ENCODE measurements at places on chromosomes 6 and 20.

DNA sequence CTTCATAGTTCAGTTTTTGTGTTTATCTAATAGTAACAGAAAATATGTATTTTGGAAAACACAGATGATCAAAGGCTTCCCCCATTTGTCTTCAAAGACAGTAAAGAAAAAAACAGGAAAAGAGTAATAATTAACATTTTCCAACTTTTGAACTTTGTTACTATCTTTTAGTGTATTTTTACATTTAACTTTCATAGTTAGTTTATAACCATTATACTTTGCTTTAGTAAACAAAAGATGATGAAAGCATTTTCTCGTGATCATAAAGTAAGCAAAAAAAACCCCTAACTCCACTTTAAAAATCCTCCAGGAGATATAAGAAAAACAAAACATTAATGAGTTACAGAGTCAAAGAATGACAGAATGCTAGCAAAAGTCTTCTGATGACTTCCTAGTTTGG is 13.6 kb upstream of the GPRC6A start:
- no peak for DNase-seq

DNA sequence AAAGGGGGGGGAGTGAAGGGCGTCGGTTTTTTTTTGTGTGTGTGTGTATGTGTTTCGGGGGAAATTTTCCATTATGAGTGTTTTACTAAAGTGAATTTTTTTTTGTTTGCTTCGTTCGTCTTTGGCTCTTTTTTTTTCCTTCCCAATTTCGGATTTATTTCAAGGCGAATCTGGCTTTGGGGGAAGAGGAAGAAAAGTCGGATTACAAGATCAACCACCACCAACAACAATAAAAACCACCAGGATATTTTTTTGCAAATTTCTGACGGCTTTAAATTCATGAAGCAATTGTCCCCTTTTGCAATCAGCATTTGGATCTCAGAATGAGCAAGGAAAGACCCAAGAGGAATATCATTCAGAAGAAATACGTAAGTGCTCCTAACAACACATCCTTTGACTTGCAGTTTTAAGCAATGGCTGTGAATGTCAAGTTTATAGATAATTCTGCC is 372 bp downstream of the JARID2 start:
- no peak for DNase-seq

DNA sequence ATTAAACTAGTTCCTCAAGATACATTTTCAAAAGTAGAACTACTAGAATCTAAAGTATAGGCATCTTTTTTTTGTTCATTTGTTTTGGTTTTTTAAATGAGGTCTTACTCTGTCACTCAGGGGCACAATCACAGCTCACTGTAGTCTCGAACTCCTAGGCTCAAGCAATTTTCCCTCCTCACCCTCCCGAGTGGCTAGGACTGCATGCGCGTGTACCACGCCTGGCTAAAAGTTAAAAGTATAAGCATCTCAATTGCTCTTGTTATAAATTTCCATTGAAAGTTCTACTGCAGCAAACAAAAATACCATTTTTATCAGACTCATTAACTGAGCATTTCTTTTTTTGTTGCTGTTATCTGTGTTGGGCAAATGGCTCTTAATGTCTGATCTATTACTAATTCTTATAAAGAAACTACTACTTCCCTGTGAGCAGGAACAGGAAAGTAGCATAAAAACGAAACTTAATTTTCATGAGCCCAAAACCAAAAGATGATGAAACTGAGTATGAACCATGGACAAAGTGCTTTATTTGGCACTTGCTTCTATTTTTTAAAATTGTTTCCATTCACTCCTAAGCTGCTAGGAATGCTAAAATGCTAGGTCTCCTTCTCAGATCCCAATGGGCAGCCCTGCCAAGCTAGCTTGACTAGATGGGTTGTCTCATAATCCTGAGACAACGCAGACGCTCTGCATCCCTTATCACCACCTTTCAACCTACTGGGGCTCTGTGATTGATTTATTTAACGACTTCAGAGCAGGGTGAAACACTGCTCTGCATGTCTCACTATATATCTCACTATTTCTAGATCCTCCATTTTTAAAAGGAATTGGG is 36.9 kb downstream of the TRPC4AP start:
- no peak for DNase-seq

DNA sequence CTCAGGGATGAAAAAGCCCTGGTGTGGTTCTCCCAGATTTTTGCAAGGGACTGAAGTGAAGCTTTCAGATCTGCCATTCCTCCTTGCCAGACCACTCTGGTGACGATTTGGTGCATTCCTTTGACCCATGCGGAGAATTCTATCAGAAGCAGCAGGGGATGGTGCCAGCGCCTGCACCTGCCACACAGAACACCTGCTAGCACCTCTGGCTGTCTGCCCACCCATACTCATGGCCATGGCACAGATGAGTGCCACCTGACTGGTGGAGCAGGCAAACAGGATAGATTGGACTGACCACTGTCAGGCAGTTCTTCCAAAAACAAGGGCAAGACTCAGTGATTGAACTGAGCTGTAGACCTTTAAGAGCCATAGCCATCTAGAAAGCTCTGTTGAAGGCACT is 107.1 kb downstream of the CDYL start:
- DNase-seq: no peak

- DNase-seq: no peak
Measured at GRCh38 chr6:149024361-149024760, 277.5 kb downstream of the UST start.

DNA sequence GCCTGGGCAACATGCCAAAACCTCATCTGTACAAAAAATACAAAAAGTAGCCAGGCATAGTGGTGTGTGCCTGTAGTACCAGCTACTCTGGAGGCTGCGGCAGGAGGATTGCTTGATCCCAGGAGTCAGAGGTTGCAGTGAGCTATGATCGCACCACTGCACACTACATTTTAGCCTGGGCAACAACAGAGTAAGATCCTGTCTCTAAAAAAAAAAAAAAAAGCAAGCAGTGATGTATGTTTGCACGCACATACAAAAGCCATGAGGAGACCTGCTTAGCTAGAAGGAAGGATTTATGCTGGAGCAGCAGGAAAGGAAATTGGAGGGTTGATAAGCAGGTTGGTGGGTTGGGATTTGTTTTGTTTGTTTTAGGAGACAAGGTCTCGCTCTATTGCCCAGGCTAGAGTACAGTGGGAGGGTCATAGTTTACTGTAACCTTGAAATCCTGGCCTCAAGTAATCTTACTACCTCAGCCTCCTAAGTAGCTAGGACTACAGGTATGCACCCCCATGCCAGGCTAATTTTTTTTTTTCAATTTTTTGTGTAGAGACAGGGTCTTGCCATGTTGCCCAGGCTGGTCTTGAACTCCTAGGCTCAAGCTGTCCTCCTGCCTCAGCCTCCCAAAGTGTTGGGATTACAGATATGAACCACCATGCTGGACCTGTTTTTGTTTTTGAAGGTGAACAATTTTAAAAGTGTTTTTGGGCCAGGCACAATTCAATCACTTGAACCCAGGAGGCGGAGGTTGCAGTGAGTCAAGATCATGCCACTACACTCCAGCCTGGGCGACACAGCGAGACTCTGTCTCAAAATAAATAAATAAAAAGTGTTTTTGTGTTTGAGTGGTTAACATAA is 4.0 kb downstream of the ZSWIM3 start:
- DNase-seq: no peak

DNA sequence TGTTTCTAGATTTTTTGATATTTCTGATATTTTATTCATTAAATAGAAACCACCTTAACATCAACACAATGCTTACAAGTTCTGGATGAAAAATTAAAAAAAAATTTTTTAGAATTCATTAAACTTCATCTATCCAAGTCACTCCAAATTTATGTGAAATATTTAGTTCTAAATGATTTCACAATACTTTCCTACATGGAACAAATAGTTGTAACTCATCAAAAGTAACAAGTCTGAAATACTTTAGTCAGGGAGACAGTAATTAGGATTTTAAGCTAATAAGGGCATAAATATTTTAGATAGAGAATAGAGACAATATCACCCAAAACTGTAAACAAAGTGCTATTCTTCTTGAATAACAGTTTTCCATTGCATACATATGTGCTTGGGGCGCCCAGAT is 147.8 kb downstream of the HIVEP2 start:
- DNase-seq: no peak

- DNase-seq: no peak
Measured at GRCh38 chr6:109420751-109421150, 19.7 kb downstream of the PPIL6 start.

- no peak for DNase-seq
Measured at GRCh38 chr6:44442236-44442635, 54.7 kb downstream of the CDC5L start.

- no peak for DNase-seq
Measured at GRCh38 chr6:144127097-144127496, 23.2 kb upstream of the STX11 start.

All from progenitor cell of endocrine pancreas (in vitro differentiated cells).